ENCODE measurements at places on chromosomes 7 and 10.

DNA sequence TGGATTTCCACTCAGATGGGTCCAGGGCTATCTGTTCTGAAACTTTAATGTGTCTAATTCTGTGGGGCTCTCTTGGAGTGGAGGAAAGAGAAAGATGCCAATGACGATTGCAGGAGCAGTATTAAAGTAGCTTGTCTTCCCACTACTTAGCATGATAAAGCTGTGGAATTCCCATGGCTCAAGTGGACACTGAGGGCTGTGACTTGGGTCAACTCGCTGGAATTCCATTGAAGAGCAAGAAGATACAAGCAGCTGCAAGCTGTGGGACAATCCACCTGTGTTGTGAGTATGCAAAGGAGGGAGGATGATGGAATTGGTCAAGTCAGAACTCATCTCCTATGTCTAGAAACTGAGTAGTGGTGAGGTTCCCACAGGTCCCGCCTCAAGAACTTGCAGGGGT lies 154.2 kb upstream of the MINDY3 start:
- DNase-seq, result no peak

DNA sequence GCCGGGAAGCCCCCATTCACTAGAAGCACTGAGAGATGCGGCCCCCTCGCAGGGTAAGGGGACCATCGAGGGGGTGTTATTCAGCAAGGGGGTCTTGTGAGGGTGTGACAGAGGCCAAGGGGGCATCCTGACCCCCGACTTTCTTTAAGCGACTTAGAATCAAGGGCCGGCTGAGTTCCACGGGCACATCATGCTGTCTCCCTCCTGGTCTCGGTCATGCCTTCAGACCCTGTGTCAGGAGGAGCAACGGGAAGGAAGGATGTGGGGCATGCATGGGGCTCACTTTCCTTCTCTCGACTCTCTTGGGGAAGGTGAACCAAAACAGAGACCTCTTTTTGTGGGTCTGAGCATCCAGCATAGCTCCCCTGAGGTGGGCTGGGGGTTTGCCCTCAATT lies 2.5 kb downstream of the ACSL5 start:
- peak; percentile 25 for DNase-seq

DNA sequence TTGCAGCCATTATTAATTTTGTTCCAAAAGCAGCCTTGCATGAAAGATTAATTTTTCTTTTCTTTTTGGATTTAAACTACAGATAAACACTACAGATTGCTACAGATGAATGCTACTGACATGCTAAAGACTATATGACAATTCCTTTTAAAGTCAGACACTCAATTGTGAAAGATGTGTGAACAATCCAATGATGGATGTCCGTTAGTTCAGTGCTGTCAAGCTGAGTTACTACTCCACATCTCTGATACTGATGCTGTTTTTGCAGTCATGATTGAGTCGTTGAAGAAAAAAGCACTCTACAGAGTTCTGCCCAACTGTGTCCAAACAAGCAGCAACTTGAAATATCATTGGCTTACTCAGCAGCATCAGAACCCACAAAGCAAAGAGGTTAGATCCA lies 146.8 kb downstream of the OTUD1 start:
- no peak for DNase-seq

GRCh38 chr10:652233-652632 lies 37.2 kb downstream of the DIP2C start:
- DNase-seq, result no peak

DNA sequence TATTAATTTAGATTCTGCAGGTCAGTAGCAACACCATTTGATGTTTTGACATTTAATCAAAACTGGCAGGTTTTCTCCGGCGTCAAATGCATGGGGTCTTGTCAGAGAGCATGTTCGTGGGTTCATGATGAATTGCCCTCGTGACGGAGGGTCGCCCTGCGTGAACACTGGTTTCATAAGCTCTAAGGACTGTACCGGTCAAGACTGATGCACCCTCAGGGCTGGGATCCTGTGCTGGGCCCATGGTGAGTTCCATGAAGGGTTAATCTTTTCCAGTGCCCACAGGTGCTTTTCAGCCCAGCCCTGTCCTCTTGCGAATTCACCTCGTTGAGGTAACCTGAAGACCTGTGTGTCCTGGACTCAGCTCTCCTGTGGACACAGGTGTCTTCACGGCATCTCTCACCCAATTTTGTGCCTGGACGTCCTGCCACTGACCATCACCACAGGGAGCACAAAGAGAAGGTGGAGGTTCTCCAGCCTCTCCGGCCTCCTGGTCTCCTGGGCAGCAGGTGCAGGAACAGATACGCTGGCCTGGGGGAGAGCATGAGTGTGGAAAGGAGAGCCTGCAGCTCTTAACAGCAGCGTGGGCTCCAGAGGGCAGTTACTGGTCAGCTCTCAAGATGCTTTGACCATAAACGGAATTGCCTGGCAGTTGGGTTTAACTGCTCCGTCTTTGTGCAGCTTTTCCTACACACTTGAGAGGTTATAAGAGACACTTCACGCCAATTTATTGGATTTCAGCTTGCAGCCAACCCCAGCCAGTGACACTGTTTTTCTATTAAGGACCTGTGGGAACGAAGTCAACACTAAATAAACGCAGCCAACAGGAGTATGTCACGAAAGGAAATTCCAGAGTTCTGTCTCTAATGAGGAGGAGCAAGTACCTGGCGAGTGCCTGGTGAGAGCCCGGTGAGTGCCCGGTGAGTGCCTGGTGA lies 37.4 kb upstream of the CFAP46 start:
- DNase-seq, result no peak

GRCh38 chr7:129493555-129493954 lies 8.8 kb upstream of the SMKR1 start:
- DNase-seq, result no peak

- no peak for DNase-seq
These were observed 172.3 kb downstream of the MDFIC start for GRCh38 chr7:115094163-115094562.

DNA sequence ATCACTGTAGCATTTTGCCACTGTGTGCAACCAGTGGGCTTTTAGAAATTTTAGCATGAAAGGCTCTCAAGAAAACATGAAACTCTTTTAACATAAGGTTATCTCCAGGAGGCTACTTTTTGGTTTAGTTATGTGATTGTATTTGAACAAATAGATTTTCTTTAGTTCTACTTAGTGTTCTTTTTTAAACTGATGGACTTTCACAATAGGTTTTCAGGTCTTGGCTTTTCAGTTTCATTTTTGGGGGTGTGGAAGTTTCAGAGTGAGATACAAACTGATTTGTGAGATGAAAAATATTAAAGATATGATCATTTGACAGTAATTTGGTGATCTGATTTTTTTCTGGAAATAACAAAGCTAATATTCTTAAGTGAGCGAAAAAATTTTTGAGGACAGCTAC lies 344.1 kb downstream of the PHF14 start:
- no peak for DNase-seq

DNA sequence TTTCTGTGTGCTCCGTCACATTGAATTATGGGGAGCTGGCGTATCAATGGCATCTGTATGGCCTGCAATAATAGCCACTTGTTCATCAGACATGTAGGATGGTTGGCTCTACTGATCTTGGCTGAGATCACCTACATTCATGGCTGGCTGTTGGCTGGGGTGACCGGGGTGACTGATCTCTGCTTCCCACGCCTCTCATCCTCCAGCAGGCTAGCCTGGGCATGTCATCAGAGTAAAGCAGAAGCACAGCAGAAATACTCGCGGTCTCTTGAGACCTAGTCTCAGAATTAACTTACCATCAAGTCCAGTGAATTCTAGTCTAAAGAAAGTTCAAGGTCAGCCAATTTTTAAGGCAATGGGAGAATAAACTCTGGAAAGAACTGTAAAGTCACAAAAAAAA lies 257.7 kb upstream of the GLI3 start:
- DNase-seq, result no peak

DNA sequence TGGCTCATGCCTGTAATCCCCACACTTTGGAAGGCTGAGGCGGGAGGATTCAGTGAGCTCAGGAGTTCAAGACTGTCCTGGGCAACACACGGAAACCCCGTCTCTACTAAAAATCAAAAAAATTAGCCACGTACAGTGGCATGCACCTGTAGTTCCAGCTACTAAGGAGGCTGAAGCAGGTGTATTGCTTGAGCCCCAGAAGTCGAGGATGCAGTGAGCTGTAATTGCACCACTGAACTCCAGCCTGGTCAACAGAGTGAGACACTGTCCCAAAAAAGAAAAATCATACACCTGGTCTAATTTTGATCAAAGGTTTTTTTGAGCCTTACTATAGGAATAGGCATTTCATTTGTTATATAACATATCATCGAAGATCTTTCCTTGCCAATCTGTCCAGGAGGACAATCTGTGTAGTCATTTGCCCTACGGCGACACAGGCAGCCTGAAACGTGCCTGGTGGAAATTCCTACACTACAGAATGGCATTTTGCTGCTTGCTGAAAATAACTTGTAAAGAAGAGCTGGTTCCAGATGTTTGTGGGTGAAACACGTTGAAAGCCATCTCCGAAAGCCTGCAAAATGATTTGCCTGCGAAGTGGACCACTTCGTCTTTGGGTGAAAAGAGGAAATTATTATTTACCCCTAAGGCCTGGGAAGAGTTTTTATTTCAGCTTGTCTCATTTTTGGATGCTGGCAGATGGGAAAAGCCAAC lies 31.3 kb upstream of the GDI2 start:
- DNase-seq, result no peak

DNA sequence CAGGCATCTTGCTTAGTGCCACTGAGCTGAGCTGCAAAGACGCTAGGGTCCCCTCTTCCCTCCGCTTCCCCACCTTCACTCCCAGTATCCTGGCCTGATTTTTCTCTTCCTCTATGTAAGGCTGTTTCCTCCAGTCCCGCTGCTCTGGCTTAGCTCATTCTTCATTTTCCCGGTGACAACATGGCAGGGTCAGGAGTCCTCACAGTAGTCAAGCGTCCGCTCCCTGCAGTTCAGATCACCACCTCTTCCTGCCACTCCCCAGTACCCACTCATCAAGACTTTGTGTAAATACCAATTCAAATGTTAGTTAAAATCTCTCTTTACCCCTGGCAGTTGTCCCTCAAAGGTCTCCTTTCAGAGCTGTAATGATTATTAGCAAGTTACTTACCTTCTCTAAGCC lies 650.4 kb upstream of the CELF2 start:
- DNase-seq, result no peak

DNA sequence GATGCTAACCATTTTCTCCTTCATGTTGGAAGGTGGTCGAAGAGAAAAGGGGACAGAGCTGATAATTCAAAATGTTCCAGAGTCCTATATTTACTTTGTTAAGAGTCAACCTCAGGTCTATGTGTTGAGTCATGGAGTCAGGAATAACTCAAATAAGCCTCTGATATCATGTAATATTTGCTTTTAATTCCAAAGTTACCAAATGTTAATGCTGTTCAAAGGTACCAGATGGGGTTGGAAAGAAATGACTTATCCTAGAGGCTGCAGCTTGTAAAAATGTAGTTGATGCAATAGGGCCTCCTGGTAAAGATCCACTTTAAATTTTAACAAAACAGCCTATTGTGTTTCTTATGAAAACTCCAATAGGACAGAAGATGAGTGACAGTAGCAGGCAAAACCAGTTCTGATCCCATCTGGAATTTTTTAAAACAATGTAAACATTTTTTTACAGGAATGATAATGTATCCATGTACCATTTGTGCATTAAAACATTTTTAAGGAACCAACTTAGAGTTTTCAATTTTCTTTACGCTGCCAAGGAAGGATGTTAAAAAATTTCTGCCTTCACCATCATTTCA lies 218.2 kb downstream of the ANK3 start:
- no peak for DNase-seq

GRCh38 chr7:116630932-116631671 lies 40.9 kb upstream of the MET start:
- DNase-seq, result peak; percentile 94

- no peak for DNase-seq
These were observed 8.6 kb upstream of the NKX2-3 start for GRCh38 chr10:99524050-99524666.

DNA sequence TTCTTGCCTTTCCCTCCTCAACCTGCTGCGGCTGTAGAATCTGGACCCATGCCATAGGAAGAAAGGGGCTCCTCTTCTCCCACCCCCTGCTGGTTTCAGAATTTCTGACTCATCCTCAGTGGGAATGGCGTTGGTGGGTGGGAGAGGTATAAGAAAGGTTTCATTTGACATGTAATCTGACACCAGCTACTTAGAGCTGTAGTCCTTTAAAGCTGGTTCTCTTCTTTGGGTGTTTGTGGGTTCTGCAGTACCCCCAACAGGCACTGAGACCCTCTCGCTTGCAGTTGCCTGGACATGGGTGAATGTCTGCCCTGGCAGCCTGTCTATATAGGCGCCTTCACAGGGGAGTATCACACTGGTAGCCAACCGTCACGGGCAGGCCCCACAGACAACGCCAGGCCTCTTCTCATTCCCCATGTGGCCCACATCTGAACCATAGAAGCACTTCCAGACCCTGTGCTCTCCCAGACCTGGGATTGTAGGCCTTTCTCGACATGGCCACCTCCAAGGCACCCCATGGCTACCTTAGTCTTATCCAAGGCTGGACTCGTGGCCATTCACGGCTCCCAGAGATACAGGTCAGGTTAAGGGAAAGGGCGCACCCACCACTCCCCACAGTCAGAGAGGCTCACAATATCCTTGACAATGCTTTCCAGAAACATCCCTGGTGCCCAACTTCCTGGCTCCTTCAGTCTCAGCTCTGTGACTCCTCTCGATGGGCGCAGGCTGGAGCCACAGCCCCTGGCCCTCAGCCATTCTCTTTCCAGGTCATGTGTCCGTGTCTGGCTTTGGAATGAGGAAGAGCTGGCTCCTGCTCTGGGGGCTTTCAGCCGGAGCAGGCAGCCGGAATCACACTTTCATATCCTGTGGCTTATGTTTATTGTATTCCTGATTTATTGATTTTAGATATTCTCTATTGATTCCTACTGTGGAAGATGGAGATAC lies 17.5 kb downstream of the ZNF862 start:
- no peak for DNase-seq

DNA sequence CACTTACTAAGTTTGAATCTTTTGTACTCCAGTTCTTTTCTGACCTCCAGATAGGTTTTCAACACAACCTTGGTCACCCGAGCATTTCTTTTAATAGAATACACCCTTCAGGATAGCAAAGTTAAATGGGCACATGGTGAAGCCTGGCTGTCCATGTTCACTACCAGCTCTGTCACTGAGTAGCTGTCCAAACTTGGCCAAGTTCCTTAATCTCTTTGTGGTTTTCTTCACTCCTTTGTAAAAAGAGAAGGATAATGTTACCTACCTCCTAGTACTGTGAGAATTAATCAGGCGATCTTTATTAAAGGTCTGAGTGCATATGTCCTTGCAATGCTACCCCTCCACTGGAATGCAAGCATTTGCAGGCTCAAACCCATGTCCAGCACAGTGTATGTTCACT lies 128.1 kb upstream of the PTPRZ1 start:
- DNase-seq, result no peak

DNA sequence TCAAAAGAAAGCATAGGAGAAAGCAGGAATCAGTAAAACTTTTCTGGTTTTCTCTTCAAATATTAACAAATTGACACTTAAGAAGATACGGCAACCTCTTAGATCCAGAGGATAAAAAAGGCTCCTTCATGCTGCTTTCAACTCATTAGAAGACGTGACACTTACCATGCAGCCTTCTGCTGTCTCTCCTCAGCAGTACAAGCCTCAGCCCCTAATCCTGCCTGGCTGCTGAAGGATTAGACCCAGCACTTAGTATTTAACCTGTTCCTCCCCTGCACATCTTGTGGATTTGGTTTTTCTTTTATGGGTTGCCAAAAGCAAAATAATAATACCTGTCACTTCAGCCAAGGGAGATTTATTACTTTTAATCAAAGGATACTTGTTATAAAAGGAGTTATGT lies 108.4 kb downstream of the LYZL1 start:
- DNase-seq, result no peak
